Cerebellum (tissue), 4 donors: ENCODE measurements at places on chromosomes 7 and 10.

- DNase-seq = no peak
Observed at GRCh38 chr7:79436378-79436777, 17.1 kb downstream of the MAGI2 start.

DNA sequence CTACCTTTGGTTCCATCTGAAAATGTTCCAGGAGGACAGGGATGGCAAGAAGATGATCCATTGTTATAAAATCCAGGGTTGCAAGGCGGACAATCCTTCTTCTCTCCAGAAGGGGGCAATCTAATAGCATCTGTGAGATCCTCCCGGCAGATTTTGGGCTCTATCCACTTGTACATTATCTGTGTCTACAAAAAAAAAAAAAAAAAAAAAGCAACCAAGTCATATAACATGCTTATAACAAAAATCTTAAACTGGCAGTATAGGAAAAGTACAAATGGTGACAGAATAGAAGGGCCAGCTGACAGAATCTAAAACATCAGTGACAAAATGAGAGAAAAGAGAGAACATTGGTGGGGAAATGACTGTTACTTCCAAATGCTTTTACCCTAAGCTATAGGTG is 132.7 kb downstream of the ELAPOR2 start:
- DNase-seq = peak; percentile 42

DNA sequence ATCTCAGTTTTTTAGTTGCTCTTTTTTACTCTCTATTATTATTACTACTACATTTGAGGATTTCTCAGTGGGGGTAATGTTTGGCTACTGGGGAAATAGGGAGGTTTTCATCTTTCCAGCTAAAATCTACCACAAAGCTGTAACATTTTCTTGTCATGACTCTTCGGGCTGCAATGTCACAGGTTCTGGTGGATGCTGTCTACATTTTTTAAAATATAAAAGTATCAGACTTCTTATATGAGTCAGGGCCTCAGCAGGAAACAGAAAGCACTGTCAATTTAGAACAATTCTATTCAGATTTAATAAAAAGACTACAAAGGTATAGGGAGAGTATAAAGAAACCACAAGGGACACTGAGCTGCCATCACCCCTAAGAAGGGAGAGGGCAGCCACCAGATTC is 61.6 kb downstream of the DNAJC12 start:
- no peak for DNase-seq

DNA sequence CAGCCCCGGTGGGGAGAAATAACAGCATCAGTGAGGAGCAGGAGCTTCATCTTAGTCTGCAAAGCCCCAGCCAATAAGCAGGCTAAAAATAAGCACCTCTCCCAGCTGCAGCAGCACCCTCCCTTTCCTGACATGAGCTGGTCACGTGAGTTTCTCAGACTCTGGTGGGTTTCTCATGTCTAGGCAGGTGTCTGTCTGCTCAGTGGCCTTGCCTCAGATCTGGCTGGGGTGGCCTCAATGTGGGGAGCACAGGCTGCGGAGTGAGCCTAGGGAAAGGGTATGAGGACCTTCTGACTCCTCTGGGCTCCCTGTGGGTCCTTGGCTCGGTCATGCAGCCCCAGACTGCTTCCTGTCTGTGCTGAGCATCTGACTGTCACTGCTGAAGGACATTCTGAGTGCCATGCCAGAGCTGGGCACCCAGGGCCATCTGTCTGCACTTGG is 81.6 kb upstream of the LRRC4 start:
- peak; percentile 81 for DNase-seq

GRCh38 chr7:138247568-138248333 is 171.5 kb downstream of the AKR1D1 start:
- DNase-seq = no peak

GRCh38 chr10:5447611-5448071 is 35.3 kb downstream of the NET1 start:
- DNase-seq = no peak

GRCh38 chr10:101781655-101781983 is 1.6 kb downstream of the NPM3 start:
- DNase-seq = no peak

DNA sequence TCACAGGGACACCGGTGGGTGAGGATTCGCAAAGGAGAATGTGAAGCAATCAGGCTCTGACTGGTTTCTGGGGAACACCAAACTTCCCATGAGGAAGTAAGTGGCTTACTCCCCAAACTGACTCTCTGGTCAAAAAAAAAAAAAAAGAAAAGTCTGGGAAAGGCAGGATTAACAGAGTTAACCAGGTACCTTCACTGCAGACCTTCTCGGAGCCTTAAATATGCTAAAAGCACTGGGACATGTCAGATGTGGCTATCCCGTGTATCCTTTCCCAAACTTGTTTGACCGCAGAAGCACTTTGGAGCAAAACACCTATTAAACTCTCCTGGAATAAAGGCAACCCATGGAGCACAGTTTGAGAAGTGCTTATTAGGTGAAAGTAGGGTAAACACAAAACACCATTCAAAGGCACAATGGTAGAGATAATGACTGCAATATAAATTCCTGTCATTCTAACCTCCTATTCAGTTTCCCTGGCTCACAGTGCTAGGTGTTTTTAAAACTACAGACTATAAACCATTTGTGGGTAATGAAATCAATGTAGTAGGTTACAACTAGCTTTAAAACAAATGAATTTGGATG is 44.1 kb upstream of the MXI1 start:
- DNase-seq = no peak

DNA sequence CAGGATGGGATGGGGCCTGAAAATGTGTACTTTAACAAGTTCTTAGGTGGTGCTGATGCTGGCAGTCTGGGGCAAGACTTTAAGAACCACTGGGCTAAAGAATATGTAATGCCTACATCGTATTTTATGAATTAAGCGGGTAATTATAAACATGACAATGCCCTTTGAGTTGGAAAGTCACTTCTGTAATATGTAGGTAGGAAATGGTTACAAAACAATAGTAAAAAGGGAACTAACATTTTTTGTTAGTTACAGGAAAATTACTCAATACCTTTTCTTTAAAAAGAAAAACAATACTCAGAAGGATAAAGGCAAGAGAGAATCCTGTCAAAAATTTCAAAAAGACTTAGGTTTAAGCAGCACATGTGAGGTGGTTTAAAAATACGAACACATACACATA is 48.3 kb upstream of the STEAP4 start:
- DNase-seq = no peak

DNA sequence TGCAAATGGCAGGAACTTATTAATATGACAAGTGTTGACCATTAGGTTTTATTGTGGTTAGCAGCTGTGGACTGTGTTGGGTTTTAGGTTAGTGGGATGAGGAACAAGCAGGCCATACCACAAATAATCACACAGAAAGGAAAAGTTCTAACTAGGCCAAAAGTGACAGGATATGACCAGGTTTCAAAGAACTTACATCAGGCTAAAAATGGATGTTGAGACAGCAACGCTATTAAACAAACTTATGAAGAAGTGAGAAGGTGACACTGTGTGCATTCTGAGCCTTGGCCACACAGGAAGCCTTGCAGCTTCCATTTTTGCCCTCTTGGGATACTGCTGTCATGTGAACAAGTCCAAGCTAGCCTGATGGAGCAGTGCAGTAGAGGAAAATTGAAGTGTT is 568.8 kb downstream of the HTR7 start:
- DNase-seq = no peak

DNA sequence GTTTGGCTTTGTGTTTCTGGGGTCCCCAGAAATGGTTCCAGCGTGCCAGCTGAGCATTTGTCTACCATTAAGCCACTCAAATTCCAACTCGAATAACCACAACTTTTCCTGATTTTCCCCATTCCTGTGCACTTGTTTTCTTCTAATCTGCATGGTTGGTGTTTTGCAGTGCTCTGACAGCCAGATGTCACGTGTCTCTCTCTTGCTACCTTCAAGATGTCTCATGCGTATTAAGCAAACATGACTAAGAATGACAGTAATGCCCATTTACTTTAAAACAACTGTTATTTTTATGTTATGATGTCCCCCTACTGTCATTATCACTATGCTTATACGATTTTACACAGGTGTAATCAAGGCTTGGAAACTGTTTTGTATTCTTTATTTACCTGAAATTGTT is 35.2 kb upstream of the MXI1 start:
- DNase-seq = no peak

GRCh38 chr7:73770860-73771670 is 995 bp upstream of the CLDN3 start:
- DNase-seq = no peak

DNA sequence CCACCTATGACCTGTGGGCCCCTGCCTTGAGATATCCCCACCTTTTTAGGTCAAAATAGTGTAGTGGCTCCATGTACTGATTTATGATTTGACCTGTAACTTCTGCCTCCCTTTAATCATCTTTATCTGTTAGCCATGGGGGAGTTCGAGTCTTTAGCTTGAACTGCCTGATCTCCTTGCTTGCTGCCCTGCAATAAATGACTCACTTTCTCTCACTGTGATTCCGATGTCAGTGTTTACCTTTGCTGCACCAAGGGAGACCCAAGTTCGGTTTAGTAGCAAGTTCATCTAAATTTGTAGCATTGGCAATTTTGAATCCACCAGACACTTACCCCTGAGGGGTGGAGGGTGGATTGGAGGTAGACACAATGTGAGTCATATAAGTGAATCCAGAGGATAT is 814.6 kb upstream of the AUTS2 start:
- DNase-seq = no peak

GRCh38 chr7:1669954-1670893 is at the start of gene ELFN1:
Gene ELFN1 (plus strand): TSS chr7:1670277. CDS start chr7:1744597, 74,320 bp downstream.
- DNase-seq = no peak

DNA sequence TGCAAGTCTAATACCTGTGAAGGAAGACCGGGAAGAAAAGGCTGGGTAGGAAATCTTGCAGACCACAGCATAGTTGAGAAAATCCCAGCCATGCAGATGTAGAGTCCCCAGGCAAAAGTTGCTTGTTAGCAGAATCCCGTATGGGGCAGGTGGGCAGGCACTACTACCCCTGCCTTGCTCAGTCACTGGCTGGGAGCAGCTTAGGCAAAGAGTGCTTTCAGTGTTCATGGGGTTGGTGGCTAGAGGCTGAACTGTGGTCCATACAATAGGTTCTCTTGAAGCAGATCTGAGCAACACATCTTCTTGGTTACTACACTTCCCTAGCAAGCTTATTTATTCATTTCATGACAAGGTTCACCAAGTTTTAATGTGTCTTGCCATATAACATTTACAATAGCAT is 92.6 kb downstream of the AHCYL2 start:
- no peak for DNase-seq

DNA sequence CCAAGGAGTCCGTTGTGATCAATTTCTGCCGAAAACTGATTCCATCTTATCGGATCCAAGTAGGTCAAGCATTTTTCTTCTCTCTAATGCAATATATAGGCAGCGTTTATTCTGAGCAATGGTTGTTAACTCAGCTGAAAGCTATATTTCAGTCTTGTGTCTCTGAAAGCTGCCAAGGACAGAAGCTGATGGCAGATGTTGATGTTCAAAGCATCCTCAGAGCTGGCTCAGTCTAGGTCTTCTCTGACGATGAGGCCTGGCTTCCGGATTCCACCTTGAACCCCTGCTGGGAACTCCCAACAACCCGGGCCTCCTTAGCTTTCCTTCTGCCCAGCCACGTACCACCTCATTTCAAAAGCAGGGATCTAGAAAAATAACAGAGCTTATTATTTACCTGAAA is 863.6 kb downstream of the NRG3 start:
- no peak for DNase-seq

GRCh38 chr10:122279725-122280141 is 8.6 kb downstream of the BTBD16 start:
- DNase-seq = no peak

DNA sequence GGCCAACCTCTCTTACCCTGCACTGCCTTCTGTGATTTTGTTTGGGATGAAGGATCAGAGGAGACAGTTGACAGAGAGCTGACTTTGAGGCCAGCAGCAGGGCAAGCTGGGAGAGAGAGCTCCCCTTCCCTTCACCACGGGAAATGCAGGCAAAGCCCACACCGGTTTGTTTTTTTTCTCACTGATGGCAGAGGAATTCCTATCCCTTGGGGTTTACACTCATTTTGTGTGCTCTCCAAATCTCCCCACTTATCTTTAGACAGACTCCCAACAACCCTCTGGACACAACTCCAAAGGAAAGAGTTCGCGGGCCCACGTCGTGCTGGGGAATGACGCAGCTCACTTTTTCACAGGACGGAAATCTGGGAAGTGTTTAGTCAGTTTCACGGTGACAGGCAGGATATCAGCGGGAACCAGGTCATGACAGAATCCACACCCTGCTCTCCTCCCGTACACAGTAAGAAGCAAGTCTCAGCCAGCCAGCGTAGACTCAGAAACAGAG is 68.3 kb upstream of the FAM171A1 start:
- DNase-seq = peak; percentile 73

GRCh38 chr7:74569501-74570075 is 87.9 kb upstream of the GTF2I start:
- DNase-seq = no peak

DNA sequence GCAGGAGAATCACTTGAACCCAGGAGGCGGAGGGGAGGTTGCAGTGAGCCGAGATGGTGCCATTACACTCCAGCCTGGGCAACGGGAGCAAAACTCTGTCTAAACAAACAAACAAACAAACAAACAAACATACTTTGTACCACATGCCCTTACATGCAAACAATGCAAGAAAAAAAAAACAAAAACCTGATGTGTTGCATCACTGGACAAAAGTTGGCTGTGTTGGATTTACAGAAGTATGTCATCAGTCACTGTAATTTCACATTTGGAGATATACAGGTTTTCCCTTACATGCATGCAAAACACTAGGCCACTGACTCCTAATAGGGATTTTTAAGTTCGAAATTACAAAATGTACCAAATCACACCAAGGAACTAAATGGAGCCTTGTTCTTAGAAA is 138.5 kb downstream of the SRPK2 start:
- DNase-seq = no peak

GRCh38 chr10:71547312-71547711 is 150.6 kb downstream of the CDH23 start:
- no peak for DNase-seq

- DNase-seq = no peak
Observed at GRCh38 chr7:132469681-132470080, 106.6 kb downstream of the PLXNA4 start.

- no peak for DNase-seq
Observed at GRCh38 chr7:107953924-107954303, 49.0 kb downstream of the LAMB1 start.

DNA sequence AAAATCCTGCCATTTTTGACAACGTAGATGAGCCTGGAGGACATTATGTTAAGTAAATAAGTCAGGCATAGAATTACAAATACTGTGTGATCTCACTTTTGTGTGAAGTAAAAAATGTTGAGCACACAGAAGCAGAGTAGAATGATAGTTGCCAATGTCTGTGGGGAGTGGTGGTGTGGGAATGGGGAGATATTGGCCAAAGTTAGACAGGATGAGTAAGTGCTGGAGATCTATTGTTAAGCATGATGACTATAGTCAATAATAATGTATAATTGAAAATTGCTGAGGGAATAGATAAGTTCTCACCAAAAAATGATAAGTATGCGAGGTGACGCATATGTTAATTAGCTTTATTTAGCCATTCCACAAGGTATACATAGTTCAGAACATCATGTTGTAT is 92.0 kb downstream of the GPR85 start:
- no peak for DNase-seq

- DNase-seq = peak; percentile 53
Observed at GRCh38 chr7:30660331-30661255, 21.7 kb downstream of the CRHR2 start.

GRCh38 chr7:16034353-16034752 is 347.9 kb upstream of the MEOX2 start:
- no peak for DNase-seq

- no peak for DNase-seq
Observed at GRCh38 chr10:98568551-98568950, 121.8 kb upstream of the HPS1 start.

GRCh38 chr10:3782146-3782450 is 2.9 kb downstream of the KLF6 start:
- DNase-seq = no peak

GRCh38 chr7:64581391-64581790 is 18.5 kb upstream of the ZNF680 start:
- no peak for DNase-seq
